Suprapubic skin (tissue), 4 donors: ENCODE measurements at places on chromosomes 12 and 14.

GRCh38 chr14:69844171-69844570 is 35.0 kb upstream of the SMOC1 start:
- DNase-seq = no peak

DNA sequence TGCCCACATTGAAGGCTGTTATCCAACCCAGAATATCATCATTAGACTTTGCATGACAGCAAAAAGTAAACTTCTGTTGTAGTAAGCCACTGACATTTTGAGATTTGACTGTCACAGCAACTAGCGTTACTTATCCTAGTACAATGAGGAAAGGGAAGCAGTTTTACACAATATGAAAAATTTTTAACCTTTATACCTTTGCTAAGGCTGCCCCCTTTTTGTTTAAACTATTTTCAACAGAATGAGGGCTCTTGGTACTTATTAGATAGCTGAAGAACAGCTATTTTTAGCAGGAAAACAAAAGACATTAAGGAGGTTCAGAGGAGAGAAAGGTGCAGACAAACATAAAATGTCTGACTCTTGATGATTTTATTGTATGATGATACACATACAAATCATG is 23.4 kb upstream of the TMX1 start:
- no peak for DNase-seq

DNA sequence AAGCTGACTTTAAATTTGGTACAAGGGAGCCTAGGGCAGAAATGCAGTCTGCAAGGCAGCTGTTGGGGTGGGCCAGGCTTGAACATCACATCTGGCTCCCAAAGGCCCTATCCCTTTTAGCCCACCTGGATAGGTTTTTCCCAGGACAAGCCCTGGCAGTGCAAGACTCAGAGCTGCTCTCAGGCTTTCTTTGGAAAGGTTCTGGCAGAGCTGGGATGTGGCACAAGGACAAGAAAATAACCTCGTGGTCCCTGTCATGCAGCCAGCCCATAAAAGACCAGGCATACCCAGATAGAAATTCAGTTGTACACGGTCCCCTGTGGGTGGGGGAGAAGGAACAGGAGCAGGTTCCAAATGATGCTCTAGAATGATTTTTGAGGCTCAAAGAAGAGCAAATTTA is 206.9 kb downstream of the TTC7B start:
- no peak for DNase-seq

DNA sequence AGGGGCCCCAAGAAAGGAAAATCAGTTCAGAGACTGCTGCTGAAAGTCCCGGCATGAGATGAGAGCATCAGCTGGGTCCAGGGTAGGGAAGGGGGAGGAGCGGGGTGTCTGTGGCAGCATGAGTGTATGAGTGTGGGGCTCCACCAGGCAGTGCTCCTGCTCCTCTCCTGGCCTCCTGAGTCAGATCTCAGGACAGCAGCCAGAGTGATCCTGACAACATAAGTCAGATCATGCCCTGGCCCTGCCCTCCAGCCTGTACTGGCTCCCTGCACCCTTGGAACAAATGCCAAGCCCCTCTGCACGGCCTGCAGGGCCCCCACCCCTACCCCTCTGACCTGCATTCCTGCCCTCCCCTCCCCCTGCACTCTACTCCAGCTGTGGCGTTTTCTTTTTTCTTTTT is 24.2 kb upstream of the LRP1-AS start:
- no peak for DNase-seq

DNA sequence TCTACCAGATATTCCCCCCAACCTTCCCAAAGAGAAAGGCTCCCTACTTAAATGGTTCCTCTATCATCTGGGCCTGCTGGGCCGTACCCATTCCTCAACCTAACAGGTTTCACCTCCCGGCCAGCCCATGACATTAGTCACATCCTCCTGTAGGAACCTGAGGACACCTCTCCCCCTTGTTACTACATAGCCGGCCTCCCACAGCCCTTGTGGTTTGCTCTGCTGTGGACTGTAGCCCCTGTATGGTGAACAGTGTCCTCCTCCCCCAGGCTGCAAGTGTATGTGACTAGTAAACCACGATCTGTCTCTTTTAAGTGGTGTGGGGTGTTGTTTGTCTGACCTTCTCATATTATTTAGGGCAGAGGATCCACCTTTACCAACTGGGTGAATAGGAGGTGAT is 371.7 kb downstream of the RGS6 start:
- no peak for DNase-seq

GRCh38 chr14:24361326-24361725 is 6.7 kb upstream of the NFATC4 start:
- DNase-seq = no peak

- DNase-seq = no peak
Observed at GRCh38 chr12:47414511-47414910, 291.3 kb downstream of the RPAP3 start.

DNA sequence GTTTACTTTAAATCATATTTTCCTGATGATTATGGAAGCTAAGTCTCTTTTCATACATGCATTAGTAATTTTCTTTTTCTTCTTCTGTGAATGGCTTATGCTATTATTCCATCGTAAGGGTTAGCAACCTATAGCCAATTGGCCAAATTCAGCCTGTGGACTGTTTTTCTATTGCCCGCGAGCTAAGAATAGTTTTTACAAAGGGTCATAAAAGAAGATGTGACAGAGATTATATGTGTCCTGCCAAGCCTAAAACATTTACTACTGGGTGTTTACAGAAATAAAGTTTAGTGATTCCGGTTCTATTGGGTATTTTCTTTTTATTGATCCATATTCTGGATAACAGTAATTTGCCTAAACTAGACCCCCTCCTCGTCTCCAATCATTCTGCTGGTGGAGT is 268.8 kb upstream of the DIO3 start:
- DNase-seq = no peak

GRCh38 chr14:101731187-101732080 is 30.1 kb upstream of the PPP2R5C start:
- DNase-seq = peak; percentile 84

DNA sequence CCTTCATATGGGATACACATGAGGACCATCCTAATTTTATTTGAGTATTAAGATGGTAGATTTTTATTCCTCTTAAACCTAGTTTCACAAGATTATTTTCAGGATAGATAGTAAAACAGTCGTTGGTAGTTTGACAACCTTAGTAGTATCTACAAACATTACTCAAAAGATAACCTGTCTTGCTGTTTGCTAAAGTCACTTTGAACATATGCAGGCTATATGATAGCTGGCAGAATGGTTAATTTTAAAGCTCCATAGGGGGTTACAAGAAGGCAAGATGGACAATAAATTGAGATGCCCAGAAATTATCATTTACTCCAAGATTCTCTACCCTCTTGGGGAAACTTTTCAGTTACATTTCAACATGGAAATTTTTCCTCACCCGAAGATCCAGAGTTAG is 525.7 kb downstream of the SOX5 start:
- DNase-seq = no peak

- no peak for DNase-seq
Observed at GRCh38 chr12:110102255-110102654, 21.9 kb upstream of the IFT81 start.

- no peak for DNase-seq
Observed at GRCh38 chr14:31057035-31057434, 30.9 kb upstream of the STRN3 start.

GRCh38 chr14:102140027-102140749 is 491 bp downstream of the WDR20 start:
- peak; percentile 66 for DNase-seq

GRCh38 chr12:130511285-130511684 is 173.6 kb downstream of the PIWIL1 start:
- no peak for DNase-seq

GRCh38 chr14:69845050-69845581 is 34.1 kb upstream of the SMOC1 start:
- no peak for DNase-seq

GRCh38 chr14:74491956-74492775 is 939 bp downstream of the NPC2 start:
- DNase-seq = no peak

GRCh38 chr12:118326991-118327390 is 45.7 kb downstream of the TAOK3 start:
- no peak for DNase-seq

DNA sequence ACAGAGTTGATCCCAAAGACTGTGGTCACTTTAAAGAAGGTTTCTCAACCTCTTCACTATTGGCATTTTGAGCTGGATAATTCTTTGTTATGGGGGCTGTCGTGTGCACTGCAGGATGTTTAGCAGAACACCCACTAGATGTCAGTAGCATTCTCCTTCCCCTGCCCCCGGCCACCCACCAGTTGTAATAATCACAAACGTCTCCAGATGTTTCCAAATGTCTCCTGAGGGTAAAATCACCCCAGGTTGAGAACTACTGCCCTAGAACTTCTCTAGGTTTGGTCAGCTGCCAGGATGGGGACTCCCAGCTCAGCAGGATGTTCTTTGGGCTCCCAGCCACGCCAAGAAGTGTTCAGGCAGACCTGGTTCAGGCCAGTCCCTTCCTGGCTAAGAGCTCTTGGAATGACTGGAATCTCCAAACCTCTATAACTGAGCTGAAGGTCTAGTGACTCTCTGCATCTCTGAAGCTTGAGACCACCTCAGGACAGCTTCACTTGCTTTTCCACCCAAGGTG is 12.5 kb upstream of the AJUBA start:
- no peak for DNase-seq

GRCh38 chr12:107027636-107028053 is 40.7 kb upstream of the MTERF2 start:
- DNase-seq = no peak

- no peak for DNase-seq
Observed at GRCh38 chr12:7158781-7159609, 28.8 kb downstream of the CLSTN3 start.

GRCh38 chr12:47570151-47570550 is 135.7 kb downstream of the RPAP3 start:
- DNase-seq = no peak
